Naive thymus-derived CD8-positive, alpha-beta T cell (primary cell): ENCODE measurements at places on chromosomes 11 and 22. TPM values are rescaled to one million over a fixed set of nuclear protein-coding genes. Genes with fewer than 3 reads are reported as not detected.

GRCh38 chr22:41482319-41482935 is 13.5 kb downstream of the ACO2 start:
- H3K4me3 ChIP-seq, result no peak overlapping the region
- DNase-seq, result no peak
- peaks cover 28% of the 10 kb centered on the region for H3K36me3 ChIP-seq
- H3K4me1 ChIP-seq, result peaks cover 67% of the 10 kb centered on the region

Gene SORL1
- 419 TPM for total RNA-seq

DNA sequence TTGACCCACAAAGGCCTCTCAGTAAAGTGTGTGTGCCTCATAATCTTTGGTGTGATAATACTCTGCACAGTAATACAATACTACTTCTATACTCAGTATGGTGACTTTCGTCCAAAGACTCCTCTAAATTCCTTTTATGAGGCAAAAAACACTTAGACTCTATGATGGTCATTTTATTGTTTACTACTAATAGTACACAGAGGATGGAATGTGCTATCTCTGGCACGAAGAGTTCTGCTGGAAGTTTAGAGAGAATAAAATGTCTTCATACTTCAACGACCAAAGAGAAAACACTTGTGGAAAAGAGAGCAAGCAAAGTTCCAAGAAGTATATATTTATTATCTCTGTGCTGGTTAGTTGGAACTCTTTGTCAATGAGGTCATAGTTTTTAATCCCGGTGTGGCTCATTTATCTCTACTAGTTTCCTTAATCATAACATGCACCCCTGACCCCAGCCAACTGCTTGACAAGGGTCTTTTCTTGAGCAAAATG is 7.5 kb upstream of the CSTF3 start:
- DNase-seq, result no peak
- H3K27me3 ChIP-seq, result no peaks in the 10 kb centered on the region
- H3K4me1 ChIP-seq, result no peaks in the 10 kb centered on the region
- peaks cover 1% of the 10 kb centered on the region for H3K36me3 ChIP-seq

- H3K36me3 ChIP-seq, result no peaks in the 10 kb centered on the region
- H3K4me1 ChIP-seq, result peaks cover 13% of the 10 kb centered on the region
- H3K27ac ChIP-seq, result no peak overlapping the region
- no peaks in the 10 kb centered on the region for H3K27me3 ChIP-seq
Measured at GRCh38 chr22:40703174-40703573, 23.9 kb downstream of the MCHR1 start.

Gene SCN4B
- not detected for total RNA-seq

DNA sequence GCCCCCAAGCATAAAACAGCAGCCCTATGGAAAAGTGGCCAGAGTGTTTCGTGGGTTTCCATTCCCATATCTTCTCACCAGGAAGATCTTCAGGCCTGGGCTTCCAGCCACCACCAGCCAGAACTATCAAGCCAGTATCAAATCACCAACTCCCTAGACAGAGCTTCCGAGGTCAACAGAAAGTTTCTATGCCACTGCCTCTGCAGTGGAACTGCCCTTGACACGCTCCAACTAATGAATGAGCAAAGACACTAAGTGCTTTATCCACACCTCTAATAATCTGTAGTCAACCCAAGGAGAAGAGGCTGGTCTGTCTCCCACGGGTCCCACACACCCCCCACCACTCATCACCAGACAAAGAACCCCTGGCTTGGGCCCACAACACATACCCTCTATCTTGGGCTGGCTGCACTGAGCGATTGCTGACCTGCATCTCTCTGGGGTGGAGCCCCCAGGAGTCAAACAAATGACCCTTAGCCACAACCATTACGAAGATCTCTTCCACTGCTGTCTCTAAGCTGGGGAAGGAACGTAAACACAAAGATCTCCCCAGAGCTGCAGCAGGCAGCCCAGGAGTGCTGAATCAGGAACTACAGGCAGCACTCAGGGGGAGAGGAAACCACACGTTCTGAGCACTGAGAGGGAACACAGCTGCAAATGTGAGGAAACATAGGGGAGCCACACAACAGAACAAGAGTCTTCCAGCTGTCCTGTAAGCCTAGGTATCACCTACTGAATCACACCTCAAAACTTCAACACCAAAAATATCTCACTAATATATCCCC is 9.7 kb downstream of the OR5AN1 start:
- H3K27me3 ChIP-seq, result peaks cover 12% of the 10 kb centered on the region
- H3K4me1 ChIP-seq, result no peaks in the 10 kb centered on the region
- no peaks in the 10 kb centered on the region for H3K36me3 ChIP-seq
- DNase-seq, result no peak
- H3K4me3 ChIP-seq, result no peak overlapping the region

Gene APOBEC3B
- not detected for total RNA-seq

DNA sequence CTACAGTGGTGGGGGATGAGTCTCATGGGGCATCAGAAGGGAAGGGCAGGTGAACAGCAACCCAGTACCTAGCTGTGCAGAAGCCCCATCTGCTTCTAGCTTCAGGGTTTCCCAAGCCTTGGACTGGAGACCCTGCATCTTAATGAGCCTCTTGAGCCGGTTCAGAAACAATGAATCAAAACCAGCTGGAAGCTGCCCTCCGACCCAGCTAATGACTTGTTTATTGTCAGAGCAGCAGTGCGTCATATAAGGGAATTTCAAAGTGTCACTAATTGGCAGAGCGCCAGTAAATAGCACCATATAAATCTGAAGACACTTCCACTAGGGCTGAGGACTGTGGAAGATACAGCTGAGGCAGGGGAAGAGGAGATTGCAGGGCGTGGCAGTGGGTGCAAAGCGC is 57.5 kb downstream of the RPUSD4 start:
- peaks cover 4% of the 10 kb centered on the region for H3K4me1 ChIP-seq
- H3K4me3 ChIP-seq, result no peak overlapping the region
- H3K27me3 ChIP-seq, result peaks cover 2% of the 10 kb centered on the region
- no peak overlapping the region for H3K27ac ChIP-seq

DNA sequence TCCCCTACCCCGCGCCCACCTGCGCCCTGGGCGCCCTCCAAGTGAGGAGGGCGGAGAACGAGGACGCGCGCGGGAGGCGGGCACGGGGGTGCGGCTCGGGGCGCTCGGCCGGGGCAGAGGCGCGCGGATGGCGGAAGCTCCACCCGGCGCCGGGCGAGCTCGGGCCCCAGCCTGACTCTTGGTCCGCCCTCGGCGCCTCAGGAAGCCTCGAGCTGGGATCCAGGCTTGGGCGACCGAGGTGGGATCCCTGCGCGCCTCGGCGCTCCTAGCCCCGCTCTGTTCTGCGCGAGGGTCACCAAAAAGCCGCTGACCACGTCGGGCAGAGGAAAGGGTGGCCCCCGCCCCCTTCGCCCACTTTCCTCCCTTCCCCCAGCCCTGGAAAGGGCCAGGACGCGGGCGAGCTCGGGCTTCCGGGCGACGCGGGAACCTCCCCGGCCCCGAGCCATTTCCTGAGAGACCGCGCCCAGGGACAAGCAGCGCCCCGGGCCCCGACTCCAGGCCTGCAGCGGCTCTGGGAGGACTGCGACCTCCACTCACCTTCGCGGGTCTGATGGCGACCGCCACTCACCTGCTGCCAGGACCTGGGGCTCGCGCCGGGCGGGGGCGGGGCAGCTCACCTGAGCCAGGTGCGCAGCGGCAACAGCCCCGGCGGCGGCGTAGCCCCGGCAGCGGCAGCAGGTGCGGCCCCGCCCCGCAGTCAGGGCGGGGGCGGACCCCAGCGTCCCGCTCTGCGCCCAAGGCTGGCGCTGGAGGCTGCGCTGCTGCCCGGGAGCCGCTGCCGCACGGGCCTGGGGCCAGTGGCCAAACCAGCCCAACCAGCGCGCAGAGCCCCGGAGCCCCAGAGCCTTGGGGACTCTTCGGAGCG is 2.2 kb upstream of the SIGIRR start:
- no peaks in the 10 kb centered on the region for H3K27me3 ChIP-seq
- no peaks in the 10 kb centered on the region for H3K36me3 ChIP-seq
- H3K4me1 ChIP-seq, result peaks cover 44% of the 10 kb centered on the region

- no peaks in the 10 kb centered on the region for H3K27me3 ChIP-seq
- no peak overlapping the region for H3K27ac ChIP-seq
- no peaks in the 10 kb centered on the region for H3K4me1 ChIP-seq
- peaks cover 26% of the 10 kb centered on the region for H3K36me3 ChIP-seq
Measured at GRCh38 chr11:31714840-31715239, 96.3 kb downstream of the PAX6 start.

Gene SLC22A8
- total RNA-seq, result not detected
